ENCODE measurements at places on chromosomes 7 and 10.

DNA sequence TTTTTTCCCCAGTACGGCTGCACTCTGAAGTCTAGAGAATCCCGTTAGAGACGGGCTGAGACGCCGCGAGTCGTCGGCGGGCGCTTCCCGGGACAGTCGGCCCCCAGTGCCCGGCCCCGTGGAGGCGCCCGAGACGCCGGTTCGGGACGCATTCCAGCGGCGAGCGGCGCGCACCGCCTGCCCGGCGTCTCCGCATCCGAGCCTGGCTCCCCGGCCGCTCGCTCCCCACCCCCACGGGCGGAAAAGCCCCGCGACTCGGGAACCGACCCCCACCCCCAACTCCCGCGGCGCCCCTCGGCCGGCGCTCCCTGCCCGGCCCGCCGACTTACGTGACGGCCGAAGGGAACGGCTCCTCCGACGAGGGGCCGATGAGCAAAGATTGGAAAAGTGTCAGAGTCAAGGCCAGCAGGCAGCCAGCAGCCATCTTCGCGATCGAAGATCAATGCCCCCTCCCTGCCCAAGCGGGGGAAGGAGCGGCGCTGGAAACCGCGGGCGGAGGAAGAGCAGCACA, 486 bp downstream of the CACNA2D1 start:
- H3K4me1 ChIP-seq: no peaks in the 10 kb centered on the region
- H3K4me3 ChIP-seq: no peak overlapping the region
- no peak for DNase-seq
- H3K36me3 ChIP-seq: no peaks in the 10 kb centered on the region

GRCh38 chr10:97434055-97434454, 8.1 kb downstream of the PGAM1 start:
- no peak for DNase-seq
- H3K36me3 ChIP-seq: peaks cover 8% of the 10 kb centered on the region
- H3K27ac ChIP-seq: no peak overlapping the region
- no peaks in the 10 kb centered on the region for H3K27me3 ChIP-seq
- no peaks in the 10 kb centered on the region for H3K4me1 ChIP-seq
- H3K4me3 ChIP-seq: no peak overlapping the region

GRCh38 chr7:1895664-1896515, 225.8 kb downstream of the ELFN1 start:
- no peak overlapping the region for H3K27ac ChIP-seq
- H3K4me1 ChIP-seq: no peaks in the 10 kb centered on the region
- H3K27me3 ChIP-seq: no peaks in the 10 kb centered on the region
- no peak for DNase-seq
- H3K36me3 ChIP-seq: peaks cover 6% of the 10 kb centered on the region
- no peak overlapping the region for H3K4me3 ChIP-seq

GRCh38 chr10:127405221-127405620, 143.9 kb upstream of the NPS start:
- no peak overlapping the region for H3K4me3 ChIP-seq
- H3K27ac ChIP-seq: no peak overlapping the region
- DNase-seq: no peak
- H3K36me3 ChIP-seq: no peaks in the 10 kb centered on the region
- no peaks in the 10 kb centered on the region for H3K27me3 ChIP-seq

DNA sequence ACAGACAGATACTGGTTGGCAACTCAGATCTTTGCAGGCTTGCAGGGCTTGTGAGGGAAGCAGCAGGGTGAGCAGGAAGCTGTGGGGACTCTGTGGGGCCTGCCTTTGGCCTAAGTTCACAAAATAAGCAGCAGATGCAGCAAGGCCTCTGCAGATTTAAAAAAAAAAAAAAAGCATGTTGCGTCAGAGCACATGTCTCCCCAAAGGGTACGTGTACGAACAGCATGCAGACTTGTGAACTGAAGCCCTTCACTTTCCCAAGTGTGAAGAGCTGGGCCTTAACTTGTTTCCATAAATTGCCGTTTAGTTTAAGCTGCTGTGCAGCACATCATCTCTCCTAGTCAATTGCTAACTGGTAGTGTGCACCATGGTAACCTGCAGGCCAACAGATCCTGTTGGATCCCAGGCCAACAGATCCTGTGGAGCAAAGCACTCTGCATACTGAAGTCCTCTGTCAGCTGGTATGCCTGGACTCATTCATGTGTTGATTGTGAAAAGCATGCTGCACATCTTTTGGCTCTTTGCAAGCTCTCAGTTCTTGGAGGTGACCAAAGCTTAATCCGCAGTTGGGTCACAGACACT, 10.8 kb upstream of the XPNPEP1 start:
- DNase-seq: no peak
- no peaks in the 10 kb centered on the region for H3K36me3 ChIP-seq
- no peaks in the 10 kb centered on the region for H3K27me3 ChIP-seq
- H3K4me1 ChIP-seq: peaks cover 48% of the 10 kb centered on the region

GRCh38 chr7:29375641-29376562, 181.3 kb downstream of the CHN2 start:
- H3K27ac ChIP-seq: no peak overlapping the region
- H3K4me1 ChIP-seq: no peaks in the 10 kb centered on the region
- H3K4me3 ChIP-seq: no peak overlapping the region

GRCh38 chr10:20616056-20616671, 280.9 kb downstream of the NEBL start:
- H3K4me1 ChIP-seq: no peaks in the 10 kb centered on the region
- no peak for DNase-seq
- no peak overlapping the region for H3K27ac ChIP-seq
- no peaks in the 10 kb centered on the region for H3K27me3 ChIP-seq
- no peak overlapping the region for H3K4me3 ChIP-seq
- H3K36me3 ChIP-seq: no peaks in the 10 kb centered on the region

GRCh38 chr10:31896968-31897384, 31.7 kb downstream of the ARHGAP12 start:
- H3K36me3 ChIP-seq: no peaks in the 10 kb centered on the region
- no peak for DNase-seq
- no peak overlapping the region for H3K27ac ChIP-seq

DNA sequence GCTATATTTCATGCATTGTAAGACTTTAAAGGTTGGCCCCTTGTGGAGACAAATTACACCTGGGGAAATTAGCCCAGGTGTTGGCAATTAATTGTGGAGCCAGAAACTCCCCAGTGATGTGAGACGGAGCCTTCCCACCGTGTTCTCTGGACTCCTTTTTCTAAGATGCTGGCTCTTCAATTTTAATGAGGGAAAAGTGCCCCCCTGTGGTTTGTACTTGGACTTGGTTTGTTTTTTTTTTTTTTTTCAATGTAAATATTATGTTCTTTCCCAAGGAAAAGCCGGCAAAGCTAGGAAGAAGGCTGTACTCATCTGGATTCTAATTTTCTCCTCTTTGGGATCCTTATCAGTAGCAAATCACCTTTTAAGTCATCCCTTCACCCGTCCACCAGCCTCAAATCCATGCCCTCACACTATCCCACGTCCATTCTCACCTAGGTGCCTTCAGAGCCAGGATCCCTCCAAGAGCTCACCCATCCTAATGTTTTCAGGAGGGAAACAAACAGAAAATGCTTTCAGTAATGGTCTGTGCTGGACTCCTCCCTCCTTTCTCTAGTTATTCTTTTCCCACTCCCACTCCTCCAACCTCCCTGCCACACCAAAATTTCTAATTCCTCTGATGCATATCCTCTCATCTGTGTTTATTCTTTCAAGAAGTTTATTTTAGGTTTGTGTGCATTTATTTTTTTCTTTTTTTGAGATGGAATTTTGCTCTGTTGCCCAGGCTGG, 20.4 kb upstream of the ST8SIA6 start:
- no peaks in the 10 kb centered on the region for H3K27me3 ChIP-seq
- no peak overlapping the region for H3K4me3 ChIP-seq
- no peak for DNase-seq
- H3K4me1 ChIP-seq: no peaks in the 10 kb centered on the region
- H3K36me3 ChIP-seq: no peaks in the 10 kb centered on the region

- H3K36me3 ChIP-seq: no peaks in the 10 kb centered on the region
- no peaks in the 10 kb centered on the region for H3K27me3 ChIP-seq
- no peak for DNase-seq
- H3K4me1 ChIP-seq: no peaks in the 10 kb centered on the region
Measured at GRCh38 chr7:75967055-75967454, 27.3 kb downstream of the TMEM120A start.

All from naive thymus-derived CD4-positive, alpha-beta T cell (primary cell).